ENCODE measurements at places on chromosomes 13 and 19.

GRCh38 chr13:65461590-65461989, 1768.5 kb downstream of the PCDH9 start:
- DNase-seq = no peak

- no peak for DNase-seq
Measured at GRCh38 chr13:57527114-57527735, 104.3 kb upstream of the PCDH17 start.

- DNase-seq = no peak
Measured at GRCh38 chr13:97967948-97968347, 14.5 kb downstream of the IPO5 start.

GRCh38 chr19:53365899-53366493, 491 bp downstream of the ZNF525 start:
- peak; percentile 8 for DNase-seq

DNA sequence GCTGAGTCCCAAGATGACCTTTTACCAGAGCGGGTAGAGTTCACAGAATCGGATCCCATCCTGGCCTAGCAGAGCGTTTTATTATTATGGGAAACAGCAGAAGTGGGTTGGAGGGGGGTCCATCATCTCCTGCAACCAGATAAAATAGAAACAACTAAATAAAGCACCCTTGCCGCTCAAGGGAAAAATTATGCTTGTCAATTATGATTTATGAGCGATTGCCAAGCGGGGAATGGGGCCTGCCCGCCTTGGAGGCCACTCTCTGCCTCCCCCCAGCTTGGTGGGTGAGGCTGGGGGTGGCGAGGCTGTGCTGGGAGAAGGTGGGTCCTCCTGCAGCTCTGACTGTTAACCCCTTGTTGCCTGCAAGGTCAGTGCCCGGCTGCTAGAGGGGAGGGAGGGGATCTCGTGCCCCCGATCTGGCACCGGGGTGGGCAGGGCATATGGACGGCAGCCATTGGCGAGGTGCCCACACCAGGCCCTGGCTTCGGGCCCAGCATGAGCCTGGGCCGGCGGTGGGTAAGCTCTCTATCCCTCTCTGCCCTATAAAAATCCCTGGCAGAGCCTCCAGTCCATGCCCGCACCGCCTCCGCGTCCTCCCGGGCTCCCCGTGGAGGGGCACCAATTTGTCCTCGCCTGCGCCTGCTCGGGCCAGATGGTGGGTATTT, 129.1 kb downstream of the URI1 start:
- DNase-seq = no peak

DNA sequence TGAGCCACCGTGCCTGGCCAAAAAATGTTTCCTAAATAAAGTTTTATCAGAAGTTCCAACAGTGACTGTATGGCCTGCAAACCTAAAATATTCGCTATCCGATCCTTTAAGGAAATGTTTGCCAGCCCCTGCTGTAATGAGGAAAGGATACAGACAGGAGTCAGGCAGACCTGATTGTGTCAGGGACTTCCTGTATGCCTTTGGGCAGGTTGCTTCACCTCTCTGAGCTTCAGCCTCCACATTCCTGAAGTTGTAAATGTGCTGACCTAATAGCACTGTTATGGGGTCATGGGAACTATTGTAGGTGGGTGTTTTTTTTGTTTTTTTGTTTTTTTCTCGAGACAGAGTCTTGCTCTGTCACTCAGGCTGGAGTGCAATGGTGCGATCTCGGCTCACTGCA, 6.2 kb downstream of the ABHD8 start:
- DNase-seq = no peak

DNA sequence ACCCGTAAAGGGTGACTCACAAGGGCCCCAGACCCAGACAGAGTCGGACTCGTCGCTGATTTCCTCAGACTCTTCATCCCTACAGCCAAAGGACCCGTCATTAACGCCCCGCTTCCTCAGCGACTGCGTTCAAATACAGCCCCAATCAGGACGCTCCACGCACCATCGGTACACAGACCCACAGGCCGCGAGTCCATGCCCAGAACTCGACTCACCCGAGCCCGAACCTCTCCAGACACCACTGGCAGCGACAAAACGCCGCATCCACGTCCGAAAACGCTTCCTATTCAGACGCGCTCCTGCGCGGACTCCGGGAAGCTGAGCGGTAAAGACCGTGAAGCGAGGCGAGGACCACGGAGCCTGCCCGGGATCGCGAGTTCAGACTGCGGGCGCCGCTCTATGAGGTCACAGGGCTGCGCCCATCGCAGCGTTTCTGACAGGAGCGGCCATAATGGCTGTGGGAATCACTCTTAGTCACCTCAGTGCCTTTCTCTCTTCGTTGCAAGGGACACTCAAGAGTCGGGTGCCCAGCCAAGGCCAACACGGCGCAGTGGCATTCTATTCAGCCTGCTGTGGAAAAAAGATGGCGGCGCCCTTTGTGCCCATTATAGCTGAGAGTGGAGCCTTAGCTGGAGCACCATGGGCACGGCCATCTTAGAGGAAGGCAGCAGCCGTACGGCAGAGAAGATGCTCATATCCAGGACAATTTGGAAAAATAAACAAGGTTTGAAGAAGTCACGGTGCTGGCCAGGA, at the start of gene ZNF614:
ZNF614 (minus strand) TSS at position 353 of the 753 bp plus-strand sequence. CDS start 2,634 bp downstream, outside the sequence.
- peak; percentile 89 for DNase-seq

GRCh38 chr19:40603389-40604170, 2.4 kb downstream of the LTBP4 start:
- DNase-seq = peak; percentile 97

DNA sequence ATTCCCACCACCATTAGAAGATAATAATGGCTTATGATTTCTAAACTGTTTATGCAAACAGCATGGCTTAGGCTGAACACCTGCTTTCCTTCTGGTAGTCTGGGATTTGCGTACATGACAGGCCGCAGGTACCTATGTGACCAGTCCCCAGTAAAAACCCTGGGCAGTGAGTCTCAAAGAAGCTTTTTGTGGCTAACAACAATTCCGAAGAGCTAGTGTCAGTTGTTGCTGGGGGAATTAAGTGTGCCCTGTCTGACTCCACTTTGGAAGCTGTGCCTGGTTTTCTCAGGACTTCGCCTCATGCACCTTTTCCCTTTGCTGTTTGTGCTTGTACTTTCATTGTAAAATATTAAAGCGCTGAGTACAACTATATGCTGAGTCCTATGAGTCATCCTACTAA, 250.2 kb upstream of the MIR17HG start:
- DNase-seq = no peak

- no peak for DNase-seq
Measured at GRCh38 chr13:39859898-39860297, 204.4 kb downstream of the COG6 start.

DNA sequence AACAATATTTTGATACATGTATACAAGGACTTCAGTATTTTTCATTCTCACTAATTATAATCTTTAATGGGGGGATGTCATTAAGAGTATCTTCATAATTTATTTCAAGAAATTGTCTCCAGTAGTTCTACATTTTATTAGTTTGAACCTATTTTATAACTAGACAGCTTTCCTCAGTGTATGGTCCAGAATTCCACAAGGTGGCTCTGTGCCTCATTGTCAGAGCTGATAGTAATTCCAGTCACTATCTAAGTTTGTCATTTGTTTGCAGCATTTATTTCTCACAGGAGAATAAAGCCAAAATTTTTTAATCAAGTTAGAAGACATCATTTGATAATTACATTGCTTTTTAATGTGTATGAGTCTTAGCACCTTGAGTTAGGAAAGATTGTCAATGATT, 1633.0 kb upstream of the PCDH20 start:
- DNase-seq = no peak

DNA sequence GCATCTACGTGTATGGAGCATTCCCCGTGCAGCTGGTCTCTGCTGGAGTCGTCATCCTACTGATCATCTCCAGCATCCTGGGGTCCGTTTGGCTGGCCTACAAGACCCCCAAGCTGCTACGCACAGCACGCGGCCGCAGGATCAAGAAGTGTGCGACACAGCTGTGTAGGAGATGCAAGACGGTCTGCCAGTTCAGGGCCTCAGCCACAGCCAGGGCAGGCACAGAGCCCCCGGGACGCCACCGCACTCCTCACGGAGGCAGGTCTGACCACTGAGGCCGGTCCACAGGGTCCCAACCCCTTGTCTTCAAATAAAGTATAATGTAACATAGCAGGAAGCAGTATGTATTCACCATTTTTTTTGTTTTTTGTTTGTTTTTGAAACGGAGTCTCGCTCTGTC, 6.1 kb downstream of the PRR22 start:
- no peak for DNase-seq

DNA sequence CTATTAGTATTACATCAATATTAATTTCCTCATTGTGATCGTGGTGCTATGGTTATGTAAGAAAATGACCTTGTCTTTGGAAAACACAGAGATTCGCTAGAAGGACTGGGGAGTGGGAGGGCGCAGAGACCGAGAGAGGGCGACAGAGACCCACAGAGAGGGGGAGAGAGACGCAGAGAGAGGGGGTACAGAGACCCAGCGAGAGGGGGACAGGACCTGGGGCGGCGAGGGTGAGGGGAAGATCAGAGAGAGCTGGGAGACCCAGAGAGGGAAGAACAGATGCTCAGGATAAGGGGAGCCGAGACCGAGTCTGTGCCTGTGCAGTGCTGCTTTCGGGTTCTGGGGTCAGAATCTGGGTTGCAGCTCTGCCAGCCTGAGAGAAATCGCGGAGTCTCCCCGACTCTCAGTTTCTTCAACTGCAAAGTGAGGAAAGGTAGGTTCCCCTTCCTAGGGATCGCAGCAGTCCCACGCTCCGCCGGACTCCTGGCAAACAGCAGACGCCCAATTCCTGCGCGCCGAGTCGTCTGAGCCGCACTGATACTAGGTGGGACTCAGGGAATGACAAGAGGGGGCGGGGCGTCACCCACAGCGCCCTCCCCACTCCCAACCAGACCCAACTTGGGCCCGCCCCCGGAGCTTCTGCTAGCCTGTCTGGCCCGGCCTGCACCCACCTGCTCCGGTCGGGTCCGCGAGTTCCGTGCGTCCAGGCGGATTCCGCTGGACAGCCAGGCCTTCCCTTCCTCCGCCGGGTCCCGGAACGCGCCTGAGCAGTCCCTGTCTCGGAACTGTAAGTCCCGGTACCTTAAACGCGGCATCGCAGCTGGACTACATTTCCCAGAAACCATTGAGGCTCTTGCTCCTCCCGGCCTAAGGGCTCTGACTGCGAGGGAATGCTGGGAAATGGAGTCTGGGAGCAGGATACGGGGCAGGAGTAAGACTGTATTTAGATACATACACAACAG, 15.3 kb downstream of the IZUMO2 start:
- DNase-seq = peak; percentile 95

DNA sequence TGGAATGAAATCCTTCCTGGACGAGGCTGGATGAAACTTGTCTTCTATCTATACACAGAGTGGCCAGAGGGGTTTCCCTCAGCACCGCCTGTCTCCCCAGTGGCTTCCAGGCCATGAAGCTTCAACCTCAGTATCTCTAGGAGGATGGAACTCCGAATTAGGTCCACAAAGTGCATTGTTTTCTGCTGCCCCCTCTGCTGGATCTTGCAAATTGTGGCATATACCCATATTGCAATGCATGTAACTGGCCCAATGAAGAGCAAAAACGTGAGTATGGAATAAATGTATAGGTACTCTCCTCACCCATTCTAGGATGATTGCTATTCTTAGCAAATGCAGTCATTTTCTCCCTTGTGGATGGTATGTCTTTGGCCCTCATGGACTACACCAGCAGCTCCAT, 14.7 kb upstream of the LILRB4 start:
- no peak for DNase-seq
